ENCODE measurements at places on chromosomes 5 and 9.

DNA sequence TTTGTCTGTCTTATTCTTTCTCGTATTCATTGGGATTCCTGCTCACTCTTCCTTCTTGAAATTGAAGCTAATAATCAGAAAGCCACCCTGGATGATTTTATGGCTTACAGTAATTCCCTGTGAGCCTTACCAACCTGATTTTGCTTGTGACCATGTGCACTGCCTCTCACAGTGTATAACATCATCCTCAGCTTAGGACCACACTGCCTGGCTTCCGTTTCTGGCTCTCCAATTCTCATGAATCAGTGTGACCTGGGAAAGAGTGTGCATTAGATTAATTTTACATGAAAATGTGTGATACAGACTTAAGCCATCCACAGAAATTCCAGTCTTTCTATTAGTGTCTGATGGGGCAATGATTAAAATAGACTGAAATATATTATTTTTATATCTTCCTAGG lies 126.8 kb upstream of the DMRT1 start:
- DNase-seq: no peak

DNA sequence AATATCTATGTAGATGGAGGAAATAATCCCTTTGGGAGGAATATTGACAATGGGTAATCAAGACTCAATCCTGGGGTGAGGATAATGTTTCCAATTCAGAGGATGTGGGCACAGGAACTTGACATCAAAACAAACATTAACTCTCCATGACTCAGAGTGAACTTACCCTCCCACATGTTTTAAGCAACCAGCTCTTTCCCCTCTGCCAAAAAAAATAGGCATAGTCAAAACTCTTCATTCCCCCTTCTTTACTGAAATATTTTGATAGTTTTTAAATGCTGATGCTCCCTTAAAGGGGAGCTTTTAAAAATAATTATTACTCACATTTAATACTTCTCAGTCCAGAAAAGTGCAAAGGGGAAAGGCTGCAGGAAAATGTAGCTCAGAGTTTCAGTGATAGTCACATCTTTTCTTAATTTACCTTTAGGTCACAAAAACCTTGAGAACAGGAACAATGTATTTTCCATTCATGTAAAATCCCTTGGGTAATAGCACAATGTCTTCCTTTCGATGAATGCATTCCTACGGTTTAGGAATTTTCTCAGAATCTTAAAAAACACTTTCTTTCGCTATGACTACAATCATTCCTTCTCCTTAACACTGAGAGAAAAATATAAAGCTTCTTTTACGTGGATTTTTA lies 298.4 kb upstream of the GRAMD2B start:
- DNase-seq: no peak

- DNase-seq: peak; percentile 33
Observed at GRCh38 chr9:97714435-97714834, 17.3 kb upstream of the XPA start.

DNA sequence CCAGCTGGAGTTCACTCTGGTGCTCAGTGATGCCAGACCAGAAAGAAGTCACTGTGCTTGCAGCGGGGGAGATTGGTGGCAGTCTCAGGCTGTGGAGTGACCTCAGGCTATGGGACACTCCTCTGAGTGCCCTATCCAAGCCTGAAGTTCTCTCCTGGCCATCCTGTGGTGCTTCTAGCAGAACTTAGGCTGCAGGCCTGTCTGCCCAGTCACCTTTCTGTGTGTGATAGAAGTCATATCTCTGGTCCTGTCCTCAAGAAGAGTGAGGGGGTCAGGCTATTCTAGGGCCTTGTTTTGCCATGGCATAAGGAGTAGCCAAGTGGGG lies 9.3 kb downstream of the PDLIM4 start:
- DNase-seq: no peak

GRCh38 chr5:113084402-113085083 lies 107.9 kb downstream of the DCP2 start:
- no peak for DNase-seq

DNA sequence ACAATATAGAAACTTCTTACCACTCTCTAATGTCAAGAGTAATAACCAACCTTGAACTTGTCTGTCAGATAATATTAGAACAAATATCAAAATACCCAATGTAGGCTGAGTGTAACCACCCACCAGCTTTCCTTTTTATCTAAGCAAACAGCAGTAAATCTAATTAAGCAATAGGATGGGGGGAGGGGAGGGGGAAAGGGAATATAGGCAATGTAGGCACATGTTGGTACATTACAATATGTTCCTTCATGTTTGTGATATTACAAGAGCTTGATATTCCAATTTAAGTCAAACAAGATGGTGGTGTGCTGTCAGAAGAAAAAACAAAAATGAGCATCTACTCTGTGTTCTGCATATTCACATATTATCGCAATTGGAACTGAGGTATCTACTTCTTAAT lies 158.2 kb downstream of the DENND1A start:
- no peak for DNase-seq

- no peak for DNase-seq
Observed at GRCh38 chr9:127809002-127809539, 6.4 kb downstream of the FPGS start.

- DNase-seq: no peak
Observed at GRCh38 chr5:180807654-180808414, 5.2 kb upstream of the MGAT1 start.

DNA sequence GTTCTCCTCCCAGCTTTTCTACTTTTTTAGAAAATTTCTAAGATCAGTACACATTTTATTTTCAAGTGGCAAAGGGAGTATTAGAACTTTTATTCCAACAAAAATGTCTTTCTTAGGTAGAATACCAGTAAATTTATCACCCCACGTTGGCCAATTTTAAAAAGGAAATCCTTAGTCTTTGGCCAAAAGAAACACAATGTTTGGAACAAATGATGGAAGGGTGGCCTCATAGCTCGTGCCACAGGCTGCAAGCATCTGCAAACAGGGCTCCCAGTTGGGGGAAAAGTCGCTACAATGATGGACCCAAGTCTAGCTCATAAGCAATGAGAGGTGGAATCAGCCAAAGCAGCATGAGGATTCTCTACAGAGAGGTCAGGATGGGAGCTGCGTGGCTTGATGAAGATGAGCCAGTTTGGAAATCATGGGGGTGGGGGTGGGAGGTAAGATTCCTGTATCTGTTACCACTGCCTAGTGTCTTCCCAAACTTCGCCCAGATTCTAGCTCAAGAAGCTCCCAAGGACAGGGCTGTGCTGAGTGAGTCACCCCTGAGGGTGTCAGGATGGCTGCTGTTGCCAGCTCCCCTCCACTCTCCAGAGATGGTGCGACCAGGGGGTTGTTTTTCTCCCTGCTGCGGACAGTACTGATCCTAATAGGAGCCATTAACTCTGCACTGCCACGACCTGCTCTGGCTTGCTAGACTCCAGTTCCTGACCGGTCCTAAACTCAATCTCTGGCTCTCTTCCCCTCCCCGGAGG lies 75.6 kb downstream of the DCP2 start:
- DNase-seq: no peak

DNA sequence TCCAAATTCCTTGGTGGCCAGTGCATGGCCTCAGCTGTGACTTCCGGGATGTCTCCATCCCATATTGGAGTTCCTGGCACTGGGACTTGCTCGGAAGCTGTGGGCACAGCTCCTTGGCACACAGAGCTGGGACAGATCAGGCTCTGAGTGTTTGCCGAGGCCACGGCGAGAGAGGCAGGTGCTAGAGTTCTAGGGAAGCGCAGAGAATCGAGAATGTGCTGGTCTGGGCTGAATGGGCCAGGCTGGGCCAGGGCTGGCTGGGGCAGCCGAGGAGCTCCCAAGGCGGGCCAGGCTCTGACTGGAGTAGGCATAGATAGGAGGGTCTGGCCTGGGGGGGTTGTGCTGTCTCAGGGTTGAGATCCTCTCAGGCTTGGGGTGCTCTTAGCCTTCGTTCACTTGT lies 45.4 kb downstream of the HMCN2 start:
- no peak for DNase-seq

GRCh38 chr5:133307275-133307674 lies 255.5 kb downstream of the HSPA4 start:
- DNase-seq: no peak

DNA sequence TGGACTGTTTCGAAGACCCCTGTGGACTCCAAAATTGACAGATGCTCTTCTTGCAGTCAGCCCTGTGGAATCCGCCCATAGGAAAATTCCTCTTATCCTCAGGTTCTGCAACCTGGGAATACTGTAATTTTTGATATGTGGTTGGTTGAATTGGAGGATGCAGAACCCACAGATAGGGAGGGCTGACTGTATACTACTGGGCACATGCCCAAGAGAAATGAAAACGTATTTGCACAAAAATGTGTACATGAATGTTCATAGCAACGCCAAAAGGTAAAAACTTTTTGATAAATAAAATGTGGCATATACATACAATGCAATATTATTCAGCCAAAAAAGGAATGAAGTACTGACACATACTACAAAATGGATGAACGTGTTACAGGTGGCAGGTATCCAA lies 1.9 kb upstream of the SNAPC3 start:
- no peak for DNase-seq

- no peak for DNase-seq
Observed at GRCh38 chr5:149340920-149341319, 4.4 kb upstream of the GRPEL2 start.

DNA sequence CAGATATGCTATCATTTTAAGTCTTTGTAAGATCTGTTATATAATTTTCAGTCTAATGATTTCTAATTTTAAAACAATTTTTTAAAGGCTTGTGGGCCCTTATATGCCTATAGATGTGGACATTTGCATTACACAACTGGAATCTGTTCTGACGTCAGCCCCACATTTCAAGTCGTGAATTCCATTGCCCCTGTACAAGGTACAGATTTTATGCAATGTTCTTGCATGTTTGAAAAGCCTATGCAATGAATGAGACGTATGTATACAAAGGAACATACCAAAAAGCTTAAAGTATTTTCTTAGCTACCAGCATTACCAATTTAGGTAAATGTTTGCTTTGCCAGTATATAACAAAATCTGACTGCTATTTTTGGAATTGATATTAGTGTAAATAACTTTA lies 77.2 kb downstream of the ITGA1 start:
- DNase-seq: no peak

GRCh38 chr5:76025069-76025468 lies 58.1 kb upstream of the SV2C start:
- no peak for DNase-seq

DNA sequence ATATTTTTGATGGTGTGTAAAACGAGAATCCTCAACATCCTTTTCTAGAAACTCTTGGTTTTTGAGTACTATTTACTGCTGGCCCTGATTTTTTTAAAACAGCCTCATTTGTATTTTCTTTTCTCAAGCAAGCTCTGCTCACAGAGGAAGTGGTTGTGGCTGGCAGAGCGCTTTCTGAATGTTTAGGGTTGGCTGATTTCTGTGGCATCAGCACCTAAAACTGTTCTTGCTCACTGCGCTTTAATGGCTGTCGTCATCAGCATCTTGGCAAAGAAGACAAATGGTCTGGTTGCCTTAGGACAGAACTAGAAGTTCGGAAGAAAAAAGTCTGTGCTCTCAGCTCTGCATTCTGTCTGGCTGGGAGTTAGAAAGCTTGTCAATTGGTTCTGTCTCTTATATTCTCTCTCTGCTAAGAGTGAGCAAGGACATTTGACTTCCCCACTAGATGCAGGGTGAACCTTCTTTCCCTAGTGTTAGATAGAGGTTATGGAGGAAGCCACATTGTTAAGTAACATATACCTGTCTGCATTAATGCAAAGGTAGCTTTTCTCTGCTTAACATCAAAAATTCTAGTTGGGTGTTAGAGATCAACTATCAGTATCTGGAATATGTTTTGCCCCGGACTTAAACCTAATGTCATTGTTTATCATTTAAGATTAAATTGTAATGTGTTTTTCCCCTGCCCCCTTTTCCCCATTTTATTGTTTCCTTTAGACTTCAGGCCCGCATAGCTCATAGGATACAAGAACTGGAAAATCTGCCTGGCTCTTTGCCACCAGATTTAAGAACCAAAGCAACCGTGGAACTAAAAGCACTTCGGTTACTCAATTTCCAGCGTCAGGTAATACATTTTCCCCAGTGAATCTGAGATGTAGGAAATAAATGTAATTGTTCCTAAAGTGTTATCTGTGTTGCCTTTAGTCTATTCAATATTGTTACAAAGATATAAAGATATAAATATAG lies 39.0 kb downstream of the SMARCA2 start:
- DNase-seq: no peak

DNA sequence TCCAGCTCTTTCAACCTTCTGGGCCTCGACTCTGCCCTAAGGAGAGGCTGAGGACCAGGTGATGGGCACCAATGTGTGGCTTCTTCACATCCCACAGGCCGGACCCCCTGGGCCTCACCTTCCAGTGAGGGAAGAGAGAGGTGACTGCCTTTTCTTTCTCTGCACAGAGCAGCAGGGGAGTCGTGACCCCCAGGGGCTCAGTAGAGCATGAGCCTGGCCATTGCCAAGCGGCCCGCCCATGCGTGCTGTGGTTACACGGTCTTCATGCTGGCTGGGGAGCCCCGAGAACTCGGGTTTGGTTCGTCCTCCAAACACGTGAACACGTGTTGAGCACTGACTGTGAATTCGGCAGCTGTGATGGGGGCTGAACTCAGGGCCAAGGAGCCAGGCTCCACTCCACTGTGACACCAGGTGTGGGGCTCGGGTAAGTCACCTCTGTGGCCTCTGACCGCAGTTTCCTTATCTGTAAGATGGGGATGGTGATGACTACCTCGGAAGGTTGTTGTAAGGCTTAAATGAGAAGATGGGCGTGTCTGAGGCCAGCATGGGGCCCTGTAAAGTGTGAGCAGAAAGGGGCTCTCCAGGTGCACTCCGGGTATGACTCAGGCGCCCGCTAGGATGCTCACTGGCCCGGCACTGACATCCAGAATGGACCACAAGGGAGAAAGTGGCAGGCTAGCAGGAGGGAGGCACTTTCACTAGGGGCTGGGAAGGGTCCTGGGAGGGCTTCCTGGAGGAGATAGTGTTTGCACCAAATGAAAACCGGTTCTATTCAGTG lies 13.4 kb upstream of the GRHPR start:
- no peak for DNase-seq

- no peak for DNase-seq
Observed at GRCh38 chr5:153136910-153137614, 353.4 kb upstream of the GRIA1 start.

DNA sequence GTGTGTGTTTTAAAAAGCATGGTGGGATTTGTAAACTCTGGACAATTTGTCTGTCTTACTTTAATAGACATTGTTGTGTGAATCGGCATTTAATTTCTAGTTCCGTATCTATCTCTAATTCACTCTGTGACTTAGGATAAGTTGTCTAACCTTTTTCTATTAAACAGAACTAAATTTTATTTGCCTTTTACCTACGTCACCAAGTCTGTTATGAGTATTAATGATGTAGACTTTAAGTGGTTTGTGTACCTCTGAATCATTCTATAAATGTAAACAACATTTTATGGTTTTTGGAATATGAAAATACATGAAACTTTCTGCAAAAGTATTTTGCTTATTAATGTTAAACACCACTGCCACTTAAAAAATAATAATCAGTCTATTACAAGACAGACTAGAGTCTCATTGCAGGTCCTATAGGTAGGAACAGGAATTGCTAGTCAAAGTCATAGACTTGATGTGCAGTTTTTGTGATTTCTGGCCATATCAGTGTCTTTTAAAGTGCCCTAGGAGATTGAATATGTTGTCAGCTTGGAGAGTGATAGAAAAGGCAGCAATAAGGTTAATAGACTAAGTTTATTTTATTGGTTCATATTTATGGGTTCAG lies 5.6 kb downstream of the RBM27 start:
- no peak for DNase-seq
